GM12878 (cell line): ENCODE measurements at places on chromosomes 6 and 20. TPM values are rescaled to one million over a fixed set of nuclear protein-coding genes. Genes with fewer than 3 reads are reported as not detected.
A peak's percentile ranks its signal among the peaks of the same experiment; 100 is the strongest.

DNA sequence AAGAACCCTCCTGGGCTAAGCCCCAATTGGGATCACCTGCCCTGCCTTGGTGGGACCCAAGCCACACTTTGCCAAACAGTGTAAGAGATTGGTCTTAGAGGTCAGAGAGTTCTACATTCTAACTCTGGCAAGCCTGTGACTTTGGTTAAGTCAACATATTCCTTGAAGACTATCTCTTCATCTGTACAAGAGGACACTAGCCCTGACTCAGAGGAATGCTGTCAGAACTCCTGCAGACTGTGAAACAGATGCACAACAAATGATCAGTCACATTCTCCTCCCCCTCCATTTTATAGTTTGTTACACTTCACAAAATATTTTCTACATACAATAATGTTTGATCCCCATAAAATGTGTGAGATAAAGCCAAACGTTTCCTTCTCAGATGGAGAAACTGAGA is 91.7 kb upstream of the EPB41L1 start:
- H3K36me3 ChIP-seq, result no peaks in the 10 kb centered on the region
- H3K27ac ChIP-seq, result no peak overlapping the region
- H3K4me1 ChIP-seq, result peaks cover 4% of the 10 kb centered on the region; the same call in 1 of the 2 replicates
- H3K27me3 ChIP-seq, result no peaks in the 10 kb centered on the region
- no peak for DNase-seq

DNA sequence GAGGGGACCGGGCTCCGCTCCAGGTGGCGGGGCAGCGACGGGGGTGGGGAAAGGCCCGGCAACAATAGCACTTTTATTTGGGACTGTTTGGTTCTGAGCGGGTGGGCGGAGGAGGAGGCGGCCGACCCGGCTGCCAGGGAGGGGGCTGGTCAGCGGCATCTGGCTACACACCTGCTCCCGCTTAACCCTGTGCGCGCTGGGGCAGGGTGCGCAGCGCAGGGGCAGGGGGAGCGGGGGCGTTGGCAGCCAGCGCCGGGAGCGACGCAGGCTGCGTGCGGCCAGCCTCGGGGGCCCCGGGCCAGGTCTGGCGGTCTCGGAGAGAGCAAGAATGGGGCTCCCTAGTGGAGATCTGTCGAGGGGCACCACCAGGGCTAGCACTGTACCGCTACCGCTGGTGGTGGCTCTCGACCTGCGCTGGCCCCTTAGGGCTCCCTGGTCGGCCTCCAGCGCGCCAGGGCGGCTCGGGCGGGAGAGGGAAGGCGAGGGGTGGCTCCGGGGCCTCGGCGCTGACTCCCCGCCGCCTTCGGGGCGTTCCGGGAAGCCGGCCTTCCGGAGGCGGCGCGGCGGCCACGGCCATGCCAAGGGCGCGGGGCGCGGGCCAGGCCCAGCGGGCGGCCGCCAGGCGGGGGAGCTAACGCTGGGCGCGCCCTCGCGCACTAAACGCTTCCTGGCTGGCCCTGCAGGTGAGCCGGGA is 92.4 kb downstream of the NCR2 start:
- no peak overlapping the region for H3K27ac ChIP-seq
- no peak for DNase-seq
- H3K27me3 ChIP-seq, result peaks cover 18% of the 10 kb centered on the region
- H3K4me1 ChIP-seq, result peaks cover 10% of the 10 kb centered on the region
- peak overlapping the region; percentile 47; the same call in 1 of the 2 replicates for H3K4me3 ChIP-seq

GRCh38 chr6:151338651-151339200 is 52.6 kb downstream of the ZBTB2 start:
- no peaks in the 10 kb centered on the region for H3K27me3 ChIP-seq
- H3K36me3 ChIP-seq, result no peaks in the 10 kb centered on the region
- no peak overlapping the region for H3K4me3 ChIP-seq
- no peak overlapping the region for H3K27ac ChIP-seq
- H3K4me1 ChIP-seq, result no peaks in the 10 kb centered on the region
- DNase-seq, result no peak

DNA sequence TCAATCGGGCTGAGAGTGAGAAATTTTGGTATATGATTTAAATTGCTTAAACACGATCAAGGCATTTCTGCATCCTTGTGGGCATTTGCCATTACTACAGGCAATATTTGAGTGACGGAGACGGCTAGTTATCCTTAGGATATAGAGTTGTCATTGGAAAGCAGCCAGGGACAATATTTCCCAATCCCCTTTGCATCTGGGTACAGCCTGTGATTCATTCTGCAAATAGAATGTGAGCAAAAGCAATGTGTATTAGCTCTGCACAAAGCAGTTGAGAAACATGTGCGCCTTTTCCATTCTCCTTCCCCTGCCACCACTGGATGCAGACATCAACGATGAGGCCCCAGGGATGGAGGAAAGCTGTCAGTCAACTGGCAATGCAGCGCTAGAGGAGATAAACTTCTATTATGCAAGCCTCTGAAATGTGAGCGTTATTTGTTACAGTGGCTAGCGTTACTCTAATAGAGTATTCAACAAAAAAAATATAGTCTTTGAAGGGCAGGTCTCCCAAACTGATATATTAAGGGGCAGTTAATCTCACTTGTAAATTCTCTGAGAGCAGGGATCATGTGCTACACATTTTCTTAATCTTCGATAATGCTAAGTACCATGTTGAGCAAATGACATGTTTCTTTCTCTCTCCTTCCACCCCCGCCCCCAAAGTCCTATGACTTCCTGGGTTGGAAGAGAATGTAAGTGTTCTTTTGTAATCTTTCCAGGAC is 37.1 kb upstream of the NCOA3 start:
- H3K27ac ChIP-seq, result no peak overlapping the region
- no peaks in the 10 kb centered on the region for H3K36me3 ChIP-seq
- peaks cover 27% of the 10 kb centered on the region for H3K4me1 ChIP-seq
- no peak for DNase-seq

MAP1LC3A gene
- 0.44 and 0.69 TPM in 2 replicates for total RNA-seq

PRND gene
- not detected in 2 replicates for total RNA-seq

DNA sequence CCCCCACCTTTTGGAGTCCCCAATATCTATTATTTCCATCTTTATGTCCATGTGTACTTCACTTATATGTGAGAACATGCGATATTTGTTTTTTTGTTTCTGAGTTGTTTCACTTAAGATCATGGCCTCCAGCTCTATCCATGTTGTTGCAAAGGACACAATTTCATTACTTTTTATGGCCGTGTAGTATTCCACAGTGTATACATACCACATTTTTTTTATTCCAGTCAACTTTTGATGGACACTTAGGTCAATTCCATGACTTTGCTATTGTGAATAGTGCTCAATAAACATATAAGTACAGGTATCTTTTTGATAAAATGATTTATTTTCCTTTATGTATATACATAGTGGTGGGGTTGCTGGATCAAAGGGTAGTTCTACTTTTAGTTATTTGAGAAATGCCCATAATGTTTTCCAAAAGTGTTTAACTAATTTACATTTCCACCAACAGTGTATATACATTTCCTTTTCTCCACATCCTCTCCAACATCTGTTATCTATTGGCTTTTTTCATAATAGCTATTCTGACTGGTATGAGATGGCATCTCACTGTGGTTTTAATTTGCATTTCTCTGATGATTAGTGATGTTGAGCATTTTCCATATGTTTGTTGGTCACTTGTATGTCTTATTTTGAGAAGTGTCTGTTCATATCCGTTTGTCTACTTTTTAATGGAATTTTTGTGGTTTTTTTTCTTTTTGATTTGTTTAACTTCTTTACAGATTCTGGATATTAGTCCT is 34.0 kb upstream of the COL10A1 start:
- H3K36me3 ChIP-seq, result no peaks in the 10 kb centered on the region
- no peak overlapping the region for H3K27ac ChIP-seq
- H3K4me3 ChIP-seq, result no peak overlapping the region

TAP2 gene
- total RNA-seq, result 77.2 and 87.3 TPM in 2 replicates

- H3K27me3 ChIP-seq, result no peaks in the 10 kb centered on the region
- H3K4me3 ChIP-seq, result no peak overlapping the region
These were observed 65.5 kb upstream of the TNFAIP3 start for GRCh38 chr6:137801352-137802114.

C20orf141 gene
- not detected in 2 replicates for total RNA-seq

- H3K4me1 ChIP-seq, result no peaks in the 10 kb centered on the region
- no peak overlapping the region for H3K4me3 ChIP-seq
- H3K27ac ChIP-seq, result no peak overlapping the region
- no peaks in the 10 kb centered on the region for H3K36me3 ChIP-seq
- no peaks in the 10 kb centered on the region for H3K27me3 ChIP-seq
These were observed 25.9 kb upstream of the NAA20 start for GRCh38 chr20:19991308-19991707.

EPHA7 gene
- total RNA-seq, result not detected in 2 replicates

DNA sequence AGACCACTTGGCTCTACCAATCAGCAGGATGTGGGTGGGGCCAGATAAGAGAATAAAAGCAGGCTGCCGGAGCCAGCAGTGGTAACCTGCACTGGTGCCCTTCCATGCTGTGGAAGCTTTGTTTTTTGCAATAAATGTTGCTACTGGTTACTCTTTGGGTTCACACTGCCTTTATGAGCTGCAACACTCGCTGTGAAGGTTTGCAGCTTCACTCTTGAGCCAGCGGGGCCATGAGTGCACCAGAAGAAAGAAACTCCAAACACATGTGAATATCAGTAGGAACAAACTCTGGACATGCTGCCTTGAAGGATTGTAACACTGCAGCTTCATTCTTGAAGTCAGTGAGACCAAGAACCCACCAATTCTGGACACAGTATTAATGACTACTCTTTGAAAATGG is 89.9 kb upstream of the MBOAT1 start:
- no peaks in the 10 kb centered on the region for H3K27me3 ChIP-seq
- no peak overlapping the region for H3K27ac ChIP-seq
- H3K36me3 ChIP-seq, result no peaks in the 10 kb centered on the region
- no peaks in the 10 kb centered on the region for H3K4me1 ChIP-seq
- DNase-seq, result no peak

DEFB132 gene
- not detected in 2 replicates for total RNA-seq

- peaks cover 6% of the 10 kb centered on the region for H3K4me1 ChIP-seq
- no peak for DNase-seq
- no peak overlapping the region for H3K4me3 ChIP-seq
- no peaks in the 10 kb centered on the region for H3K27me3 ChIP-seq
- no peak overlapping the region for H3K27ac ChIP-seq
These were observed 5.7 kb downstream of the FOXP4 start for GRCh38 chr6:41551857-41552256.

- H3K4me3 ChIP-seq, result no peak overlapping the region
- no peak overlapping the region for H3K27ac ChIP-seq
- H3K36me3 ChIP-seq, result no peaks in the 10 kb centered on the region
- no peaks in the 10 kb centered on the region for H3K4me1 ChIP-seq
These were observed 111.0 kb downstream of the SOBP start for GRCh38 chr6:107600936-107601335.

ABCF1 gene
- total RNA-seq, result 65.8 and 74.7 TPM in 2 replicates

GRCh38 chr20:41714030-41714429 is 95.9 kb upstream of the CHD6 start:
- no peaks in the 10 kb centered on the region for H3K27me3 ChIP-seq
- no peak overlapping the region for H3K4me3 ChIP-seq
- H3K4me1 ChIP-seq, result no peaks in the 10 kb centered on the region
- no peak overlapping the region for H3K27ac ChIP-seq

DNA sequence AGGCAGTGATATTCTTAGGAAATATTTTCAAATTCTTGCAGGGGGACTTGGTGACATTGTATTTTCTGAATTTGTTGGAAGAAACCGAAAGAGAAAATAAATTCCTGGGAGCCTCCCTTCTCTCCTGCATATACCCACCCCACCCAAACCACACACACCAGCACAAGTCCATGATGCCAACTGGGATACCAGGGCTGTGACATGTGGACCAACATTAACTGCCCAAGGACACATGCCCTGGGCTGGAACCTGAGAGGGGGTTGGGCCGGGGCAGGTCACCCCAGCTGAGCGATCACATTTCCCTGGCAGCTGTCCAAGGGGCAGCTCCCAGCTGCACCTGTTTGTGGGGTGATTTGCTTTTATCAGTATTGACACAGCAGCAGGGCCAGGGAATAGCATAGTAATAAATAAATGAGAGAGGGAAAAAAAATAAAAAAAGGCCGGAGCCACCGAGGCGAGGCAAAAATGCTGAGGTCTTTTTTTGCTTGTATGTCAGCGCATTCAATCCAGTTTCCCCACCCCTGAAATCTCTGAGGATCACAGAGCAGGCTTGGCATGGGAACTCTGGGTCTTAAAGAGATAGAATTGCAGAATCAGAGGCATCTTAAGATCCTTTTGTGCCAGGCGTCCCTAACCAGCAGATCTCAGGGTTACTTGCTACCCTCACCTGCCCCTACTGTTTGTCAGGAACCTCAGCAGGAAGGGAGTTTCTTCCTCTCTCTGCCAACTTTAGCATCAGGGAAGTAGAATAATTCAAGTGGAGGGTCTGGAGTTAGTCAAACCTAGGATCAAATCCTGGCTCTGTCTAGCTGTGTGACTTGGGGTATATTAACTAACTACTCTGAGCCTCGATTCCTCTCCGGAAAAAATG is 66.5 kb upstream of the PIM1 start:
- H3K36me3 ChIP-seq, result no peaks in the 10 kb centered on the region
- no peak for DNase-seq
- H3K27me3 ChIP-seq, result no peaks in the 10 kb centered on the region
- peak overlapping the region; percentile 47 for H3K4me3 ChIP-seq
- H3K27ac ChIP-seq, result no peak overlapping the region
- H3K4me1 ChIP-seq, result peaks cover 35% of the 10 kb centered on the region

DNA sequence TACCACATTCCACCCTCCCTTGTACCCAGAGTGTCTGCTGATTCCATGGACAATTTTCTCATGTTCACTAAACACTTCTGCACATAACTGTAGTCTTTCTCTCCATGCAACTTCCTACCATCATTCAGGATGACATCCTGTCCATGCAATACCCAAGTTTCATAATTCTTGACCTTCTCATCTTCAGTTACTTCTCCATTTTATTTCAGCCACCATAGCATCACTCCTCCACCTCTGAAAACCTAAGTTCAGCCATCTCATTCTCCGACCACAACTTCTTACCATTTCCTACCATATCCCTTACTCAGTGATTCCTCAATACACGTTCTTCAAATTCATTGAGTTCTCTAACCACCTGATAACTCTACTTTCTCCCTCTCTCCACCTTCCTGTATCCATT is 216.5 kb upstream of the TENT5A start:
- no peak for DNase-seq
- no peak overlapping the region for H3K27ac ChIP-seq
- H3K4me1 ChIP-seq, result no peaks in the 10 kb centered on the region
- no peak overlapping the region for H3K4me3 ChIP-seq

DNA sequence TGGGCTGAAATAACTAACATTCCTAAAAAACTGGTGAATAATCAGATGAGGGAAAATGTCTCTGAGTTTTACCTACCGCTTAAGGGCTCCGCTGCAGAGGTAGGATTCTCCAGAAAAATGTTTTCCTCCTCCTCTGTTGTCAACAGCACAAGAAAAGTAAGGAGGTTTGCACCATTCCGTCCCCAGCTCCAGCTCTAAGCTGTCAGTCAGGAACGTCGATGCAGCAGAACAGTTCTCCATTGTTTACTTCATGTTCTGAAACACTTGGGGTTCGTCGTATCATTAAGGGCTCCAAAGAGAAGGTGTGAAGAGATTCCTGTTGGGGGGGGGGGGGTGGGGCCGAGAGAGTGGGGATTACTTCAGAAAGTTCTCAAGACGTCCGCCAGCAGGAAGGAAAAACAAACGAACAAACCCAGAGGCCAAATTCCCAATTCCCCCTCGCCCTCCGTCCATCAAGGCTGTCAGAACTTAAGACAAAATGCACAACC is 734 bp downstream of the MMS22L start:
- DNase-seq, result no peak
- H3K4me1 ChIP-seq, result no peaks in the 10 kb centered on the region
- no peaks in the 10 kb centered on the region; the same call in 1 of the 2 replicates for H3K36me3 ChIP-seq
- peak overlapping the region; percentile 83 for H3K4me3 ChIP-seq
